HFFc6 (cell line): ENCODE measurements at places on chromosomes 5 and 9.
A peak's percentile ranks its signal among the peaks of the same experiment; 100 is the strongest.

DNA sequence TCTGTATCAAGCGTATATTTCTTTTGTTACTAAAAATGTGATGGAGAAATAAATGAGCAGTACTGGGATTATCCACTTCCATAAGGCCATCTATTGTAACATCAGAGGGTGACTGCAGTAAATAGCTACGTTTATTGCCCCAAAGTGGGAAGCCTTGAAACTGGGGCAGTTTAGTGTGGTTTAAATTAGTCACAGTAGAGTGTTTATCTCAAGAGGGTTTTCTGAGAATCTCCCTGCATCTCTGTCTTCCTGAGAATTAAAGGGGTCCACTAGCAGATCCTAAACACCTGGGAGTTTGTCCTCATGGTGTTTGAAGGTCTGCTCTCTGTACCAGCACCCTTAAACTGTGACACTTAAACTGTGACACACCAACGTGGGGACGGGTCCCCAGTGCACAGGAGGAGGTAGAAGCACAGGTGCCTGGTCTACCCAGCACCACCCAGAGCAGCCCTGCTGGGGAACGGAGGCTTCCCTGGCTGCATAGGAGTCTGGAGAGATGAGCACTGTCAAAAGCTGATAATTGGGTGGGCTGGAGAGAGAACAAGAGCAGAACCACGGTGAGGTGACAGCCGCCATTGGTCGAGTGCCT lies 25.2 kb downstream of the PRRC2B start:
- H3K27ac ChIP-seq: peak overlapping the region; percentile 86
- DNase-seq: peak; percentile 57
- peaks cover 4% of the 10 kb centered on the region; the same call in 1 of the 2 replicates for H3K27me3 ChIP-seq
- 0 out of 2 replicates have a peak, but pooled peaks cover 2% of the 10 kb centered on the region for H3K36me3 ChIP-seq
- H3K4me1 ChIP-seq: peaks cover 82% of the 10 kb centered on the region

DNA sequence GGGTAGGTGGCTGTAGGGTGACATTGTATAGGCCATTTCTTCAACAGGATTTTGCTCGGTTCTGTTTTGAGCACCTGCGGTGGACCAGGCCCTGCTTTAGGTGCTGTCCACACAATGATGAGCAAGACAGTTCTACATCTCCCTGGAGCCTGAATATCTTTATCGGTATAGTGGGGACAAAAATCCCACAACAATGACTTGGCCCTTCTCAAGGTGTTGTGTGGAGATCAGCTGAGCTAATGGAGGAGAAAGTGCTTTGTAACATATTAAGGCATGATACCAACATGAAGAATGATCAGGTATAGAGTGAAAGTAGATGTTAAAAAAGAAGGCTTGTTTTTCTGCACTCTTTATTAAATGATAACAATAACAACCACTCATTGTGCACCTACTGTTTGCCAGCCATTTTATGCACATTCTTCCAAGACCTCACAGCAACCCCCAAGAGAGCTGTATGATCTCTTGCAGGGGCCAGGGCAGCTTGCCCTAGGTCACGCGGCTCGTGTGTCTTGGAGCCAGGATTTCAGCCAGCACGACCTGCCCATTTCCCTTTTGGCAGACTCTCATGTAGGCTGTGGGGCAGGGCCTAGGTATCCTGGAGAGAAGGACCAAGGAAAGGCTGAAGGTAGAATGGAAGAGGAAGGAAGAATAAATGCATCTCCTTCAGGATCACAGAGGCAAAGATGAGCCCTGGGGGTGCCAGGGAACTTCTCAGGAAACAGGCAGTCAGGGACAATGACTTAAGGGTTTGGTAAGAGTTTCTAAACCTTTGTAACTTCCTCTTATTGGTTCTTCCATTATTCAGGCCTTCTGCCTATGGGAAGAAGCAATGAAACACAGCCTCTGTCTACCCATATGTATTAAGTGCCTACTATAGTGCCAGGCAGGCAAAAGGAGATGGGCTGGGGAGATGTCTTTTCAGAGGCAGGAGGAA lies 50.0 kb upstream of the PPARGC1B start:
- H3K27ac ChIP-seq: no peak overlapping the region
- DNase-seq: no peak
- H3K4me3 ChIP-seq: no peak overlapping the region
- H3K36me3 ChIP-seq: no peaks in the 10 kb centered on the region

DNA sequence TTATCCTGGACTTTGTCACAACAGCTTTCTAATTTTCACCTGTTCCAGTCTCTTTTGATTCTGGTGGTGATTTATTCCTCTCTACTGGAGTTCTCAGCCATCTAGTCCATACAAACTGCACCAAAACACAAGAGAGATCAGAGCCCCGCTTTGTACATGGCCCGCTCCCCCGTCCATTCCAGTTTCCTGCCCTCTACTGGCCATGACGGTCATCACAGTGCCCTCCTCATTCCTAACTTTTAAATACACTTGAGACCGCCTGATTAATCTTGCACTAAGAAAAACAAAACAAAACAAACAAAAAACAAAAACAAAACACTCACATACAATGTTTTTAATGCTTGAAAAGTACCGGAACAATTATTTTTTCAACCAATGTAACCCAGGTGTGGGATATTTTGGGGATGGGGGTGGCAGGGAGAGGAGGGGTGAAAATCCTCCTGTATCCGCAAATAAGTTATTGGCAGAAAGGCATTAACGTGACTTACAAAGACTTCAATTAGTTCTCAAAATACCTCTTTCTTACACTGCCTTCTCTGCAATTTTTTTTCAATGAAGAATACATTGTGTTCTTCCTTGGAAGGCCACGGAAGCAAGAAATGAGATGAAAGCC lies 84.8 kb upstream of the PAM start:
- H3K4me3 ChIP-seq: no peak overlapping the region
- no peak overlapping the region for H3K27ac ChIP-seq
- no peak for DNase-seq
- H3K4me1 ChIP-seq: no peaks in the 10 kb centered on the region
- H3K36me3 ChIP-seq: no peaks in the 10 kb centered on the region

DNA sequence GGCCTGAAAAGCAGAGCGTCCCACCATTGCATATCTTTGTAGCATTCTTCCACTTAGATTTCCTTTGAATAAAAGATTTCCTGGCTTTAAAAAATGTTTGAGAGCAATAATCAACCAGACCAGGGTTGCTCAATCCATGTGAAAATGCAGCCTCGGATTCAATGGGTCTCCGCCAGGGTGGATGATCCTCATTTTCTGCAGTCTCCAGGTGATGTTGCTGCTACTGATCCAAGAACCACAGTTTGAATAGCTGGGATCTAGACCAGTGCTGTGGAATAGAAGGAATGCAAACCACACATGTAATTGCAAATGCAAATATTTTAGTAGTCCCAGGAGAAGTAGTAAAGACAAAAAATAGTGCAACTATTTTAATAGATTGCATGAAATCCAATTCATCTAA lies 317.6 kb downstream of the IRX1 start:
- H3K4me3 ChIP-seq: no peak overlapping the region
- no peaks in the 10 kb centered on the region; the same call in 1 of the 2 replicates for H3K27me3 ChIP-seq
- no peaks in the 10 kb centered on the region for H3K4me1 ChIP-seq
- peaks cover 8% of the 10 kb centered on the region; the same call in 1 of the 2 replicates for H3K36me3 ChIP-seq

DNA sequence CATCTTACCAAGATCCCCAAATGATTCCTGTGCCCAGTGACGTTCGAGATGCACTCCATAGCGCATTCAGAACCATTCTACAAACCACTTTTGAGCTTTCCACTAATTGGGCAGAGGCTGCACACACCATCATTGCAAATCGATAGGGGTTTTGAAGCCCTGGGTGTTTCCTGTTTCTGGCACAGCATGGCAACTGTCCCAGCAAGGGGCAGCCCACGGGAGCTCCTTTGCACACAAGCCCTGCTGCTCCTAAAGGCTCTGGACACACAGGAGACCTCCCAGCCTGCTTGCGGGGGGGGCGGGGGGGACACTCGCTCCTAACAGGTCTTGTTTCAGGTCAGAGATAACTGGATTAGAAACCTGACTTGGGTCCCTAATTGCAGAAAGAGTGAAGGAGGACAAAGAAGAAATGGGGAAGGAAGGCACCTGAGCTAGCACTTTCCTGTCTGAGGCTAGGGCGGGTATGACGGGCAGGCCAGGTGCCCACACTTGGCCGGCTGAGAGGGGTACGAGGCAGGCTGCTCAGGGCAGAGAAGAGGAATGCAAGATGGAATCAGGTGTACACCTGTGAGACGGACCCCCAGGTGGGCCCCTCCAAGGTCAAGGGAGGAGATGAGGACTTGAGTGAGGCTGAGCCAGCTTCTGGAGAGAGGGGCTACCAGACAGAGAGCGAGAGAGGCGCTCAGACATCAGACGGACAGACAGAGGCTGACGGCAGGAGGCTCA lies 820 bp downstream of the FBP1 start:
- peak overlapping the region; percentile 68 for H3K4me3 ChIP-seq
- 0 out of 2 replicates have a peak, but pooled peaks cover 5% of the 10 kb centered on the region for H3K4me1 ChIP-seq
- DNase-seq: no peak
- H3K36me3 ChIP-seq: peaks cover 3% of the 10 kb centered on the region; the same call in 1 of the 2 replicates
- H3K27ac ChIP-seq: no peak overlapping the region

DNA sequence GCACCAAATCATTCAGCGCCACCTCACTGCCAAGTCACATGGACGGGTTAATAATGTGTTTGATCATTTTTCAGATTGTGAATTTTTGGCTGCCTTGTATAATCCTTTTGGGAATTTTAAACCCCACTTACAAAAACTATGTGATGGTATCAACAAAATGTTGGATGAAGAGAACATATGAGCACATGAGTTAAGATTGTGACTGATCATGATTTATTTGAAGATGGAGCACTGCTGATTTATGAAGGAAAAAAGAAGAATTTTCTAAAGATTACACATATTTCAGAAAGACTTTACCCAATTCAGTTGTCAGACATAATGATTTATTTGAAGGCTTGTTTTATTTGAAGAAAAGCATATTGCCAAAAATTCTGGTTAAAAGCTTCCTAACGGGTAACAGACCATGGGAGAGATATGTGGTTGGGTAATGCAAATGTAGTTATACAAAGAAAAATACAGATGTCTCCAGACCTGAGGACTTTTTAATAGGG lies 37.4 kb downstream of the TNFAIP8 start:
- DNase-seq: peak; percentile 36
- H3K27ac ChIP-seq: peak overlapping the region; percentile 75
- peak overlapping the region; percentile 43 for H3K4me3 ChIP-seq
- H3K4me1 ChIP-seq: peaks cover 59% of the 10 kb centered on the region
- peaks cover 5% of the 10 kb centered on the region for H3K36me3 ChIP-seq

GRCh38 chr9:126061575-126061974 lies 265.1 kb upstream of the MVB12B start:
- H3K27ac ChIP-seq: no peak overlapping the region
- no peaks in the 10 kb centered on the region; the same call in 1 of the 2 replicates for H3K4me1 ChIP-seq
- no peak for DNase-seq
- H3K27me3 ChIP-seq: peaks cover 24% of the 10 kb centered on the region

DNA sequence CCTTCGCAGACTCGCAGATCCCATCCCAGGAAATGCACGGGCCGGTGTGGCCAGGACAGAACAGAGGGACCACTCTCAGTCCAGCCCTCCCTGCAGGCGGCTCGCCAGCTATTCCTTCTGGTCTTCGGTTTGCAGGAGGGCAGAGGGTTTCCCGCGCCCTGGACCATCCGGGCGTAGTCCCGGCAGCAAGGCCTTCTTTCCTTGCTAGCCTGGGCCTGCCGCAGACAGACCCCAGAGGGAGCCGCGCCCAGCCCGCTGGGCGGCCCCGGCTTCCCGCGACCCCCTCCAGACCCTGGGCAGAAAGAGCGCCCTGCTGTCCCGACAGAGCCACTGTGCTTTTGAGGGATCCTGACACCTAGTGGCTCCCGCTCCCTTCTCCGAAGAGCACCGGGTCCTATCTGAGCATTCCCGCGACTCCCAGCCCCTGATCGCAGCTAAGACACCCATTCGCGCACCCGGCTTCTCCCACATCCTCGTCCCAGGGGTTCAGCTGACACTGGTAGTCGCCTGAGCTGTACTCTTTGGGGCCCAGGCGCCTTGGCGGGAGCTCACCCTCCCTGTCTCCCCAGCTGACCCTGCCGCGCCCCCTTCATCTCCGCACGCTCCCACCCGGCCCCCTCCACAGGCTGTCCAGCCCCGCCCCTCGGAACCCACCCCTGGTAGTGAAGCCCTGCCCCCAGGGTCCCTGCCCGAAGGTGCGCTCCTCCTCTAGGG lies 1.1 kb downstream of the CFAP90 start:
- no peak overlapping the region for H3K27ac ChIP-seq
- H3K4me1 ChIP-seq: no peaks in the 10 kb centered on the region
- DNase-seq: no peak
- H3K27me3 ChIP-seq: peaks cover 41% of the 10 kb centered on the region

DNA sequence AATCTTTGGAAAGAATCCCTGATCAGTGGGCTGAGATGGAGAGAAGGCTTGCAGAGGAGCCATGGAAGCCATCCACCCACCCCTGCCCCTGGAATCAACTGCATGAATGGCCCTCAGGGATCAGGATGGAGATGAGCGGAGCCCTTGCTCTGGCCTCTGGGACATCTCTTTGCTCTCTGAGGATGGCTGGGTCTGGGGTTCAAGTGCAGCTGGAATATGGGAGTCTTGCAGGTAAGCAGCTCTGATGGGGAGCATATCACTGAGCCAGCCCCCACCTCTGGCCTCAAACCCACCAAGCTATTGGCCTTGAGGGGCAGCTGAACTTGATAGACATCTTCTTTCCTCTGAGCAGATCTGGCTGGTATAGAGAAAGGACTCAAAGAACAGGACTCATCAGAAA lies 76.1 kb downstream of the C5orf15 start:
- H3K4me1 ChIP-seq: no peaks in the 10 kb centered on the region
- no peak overlapping the region for H3K4me3 ChIP-seq
- no peak for DNase-seq

DNA sequence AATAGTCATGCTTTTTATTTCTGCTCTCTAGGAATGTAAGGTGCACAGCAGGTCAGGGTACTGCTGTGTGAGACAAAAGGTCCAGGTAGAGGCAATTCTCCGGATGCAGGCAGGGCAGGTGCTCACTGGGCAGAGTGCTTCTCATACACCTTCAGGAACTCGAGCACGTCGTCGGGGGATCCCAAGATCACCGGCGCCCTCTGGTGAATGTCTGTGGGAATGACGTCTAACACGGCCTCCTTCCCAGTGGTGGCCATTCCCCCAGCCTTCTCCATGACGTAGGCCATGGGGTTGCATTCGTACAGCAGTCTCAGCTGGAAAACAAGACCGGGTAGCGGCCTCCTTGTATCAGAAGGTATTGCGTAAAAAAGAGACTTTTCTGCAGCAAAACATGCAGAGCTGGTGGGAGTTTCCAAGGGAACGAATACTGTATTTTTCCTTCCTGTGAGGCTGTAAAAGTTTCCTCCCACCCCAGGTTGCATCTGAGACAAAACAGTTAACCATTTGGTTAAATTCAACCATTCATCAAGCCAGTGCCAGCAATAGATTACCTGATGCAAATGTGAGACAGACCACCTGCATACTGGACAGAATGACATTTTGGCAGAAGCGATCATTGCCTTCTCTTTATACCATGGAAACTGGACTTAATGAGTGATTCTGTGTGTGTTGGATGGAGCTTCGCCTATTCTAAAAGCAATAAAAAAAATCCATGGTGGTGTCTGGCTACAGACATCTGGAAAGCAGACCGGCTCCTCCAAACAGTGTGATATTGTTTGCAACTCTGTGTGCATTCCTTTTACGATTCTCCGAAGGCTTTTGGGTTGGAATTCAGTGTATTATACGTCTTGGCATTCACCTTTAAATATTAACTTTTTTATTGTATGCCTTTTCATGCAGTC lies 9.9 kb upstream of the FBP2 start:
- peak; percentile 33 for DNase-seq
- H3K36me3 ChIP-seq: no peaks in the 10 kb centered on the region
- H3K4me1 ChIP-seq: peaks cover 6% of the 10 kb centered on the region

GRCh38 chr5:107820429-107820828 lies 149.7 kb upstream of the EFNA5 start:
- H3K36me3 ChIP-seq: no peaks in the 10 kb centered on the region
- no peak overlapping the region for H3K27ac ChIP-seq
- no peaks in the 10 kb centered on the region for H3K27me3 ChIP-seq
- H3K4me1 ChIP-seq: no peaks in the 10 kb centered on the region
